ENCODE measurements at places on chromosomes 12 and 14.

DNA sequence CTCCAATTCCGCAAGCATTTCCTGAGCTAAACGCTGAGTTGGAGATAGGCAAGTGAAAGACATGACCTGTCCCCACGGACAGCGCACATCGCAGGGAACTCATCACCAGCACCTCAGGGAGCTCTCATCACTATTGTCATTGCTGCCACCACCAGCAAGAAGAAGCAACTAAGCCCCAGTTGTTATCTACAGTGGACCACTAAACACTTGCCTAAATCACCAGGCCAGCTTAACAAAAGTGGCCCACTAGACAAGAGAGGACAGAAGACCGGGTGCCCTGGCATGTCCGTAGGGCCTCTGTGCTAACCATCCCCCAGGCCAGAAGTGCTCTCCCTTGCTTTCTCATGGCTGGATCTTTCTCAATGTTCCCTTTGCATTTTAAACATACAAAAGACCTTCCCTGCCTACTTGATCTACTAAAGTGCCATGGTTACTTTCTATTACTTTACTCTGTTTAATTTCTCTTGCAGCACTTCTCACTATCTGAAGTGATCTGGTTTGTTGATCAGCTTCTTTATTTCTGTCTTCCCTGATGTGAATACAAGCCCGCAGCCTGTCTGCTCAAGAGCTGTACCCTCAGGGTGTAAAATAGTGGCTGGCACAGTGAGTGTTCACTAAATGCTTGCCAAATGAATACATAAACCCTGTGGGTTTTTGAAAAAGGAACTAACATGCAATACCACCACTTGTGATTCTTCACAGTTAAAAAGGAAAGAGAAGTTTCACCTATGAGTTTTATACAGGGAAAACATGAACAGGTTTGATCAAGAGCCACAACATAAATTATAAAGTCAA lies 60.9 kb upstream of the RFLNA start:
- no peak for DNase-seq

DNA sequence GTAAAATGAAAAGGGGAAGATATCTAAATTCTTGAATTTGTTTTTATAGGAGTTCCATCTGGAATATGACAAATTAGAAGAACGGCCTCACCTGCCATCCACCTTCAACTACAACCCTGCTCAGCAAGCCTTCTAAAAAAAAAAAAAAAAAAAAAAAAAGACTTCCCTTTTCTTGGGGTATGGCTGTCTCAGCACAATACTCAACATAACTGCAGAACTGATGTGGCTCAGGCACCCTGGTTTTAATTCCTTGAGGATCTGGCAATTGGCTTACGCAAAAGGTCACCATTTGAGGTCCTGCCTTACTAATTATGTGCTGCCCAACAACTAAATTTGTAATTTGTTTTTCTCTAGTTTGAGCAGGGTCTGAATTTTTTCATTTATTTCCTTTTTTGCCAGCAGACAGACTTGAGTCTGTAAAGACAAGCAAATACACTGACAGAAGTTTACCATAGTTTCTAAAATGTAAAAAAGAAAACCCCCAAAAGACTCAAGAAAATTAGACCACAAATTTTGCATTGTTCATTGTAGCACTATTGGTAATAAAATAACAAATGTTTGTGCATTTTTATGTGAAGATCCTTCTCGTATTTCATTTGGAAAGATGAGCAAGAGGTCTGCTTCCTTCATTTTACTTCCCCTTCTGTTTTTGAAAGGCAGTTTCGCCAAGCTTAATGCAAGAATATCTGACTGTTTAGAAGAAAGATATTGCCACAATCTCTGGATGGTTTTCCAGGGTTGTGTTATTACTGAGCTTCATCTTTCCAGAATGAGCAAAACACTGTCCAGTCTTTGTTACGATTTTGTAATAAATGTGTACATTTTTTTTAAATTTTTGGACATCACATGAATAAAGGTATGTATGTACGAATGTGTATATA lies 12.1 kb upstream of the KCNMB4 start:
- no peak for DNase-seq

- no peak for DNase-seq
Measured at GRCh38 chr12:42286741-42287140, 39.2 kb downstream of the ZCRB1 start.

DNA sequence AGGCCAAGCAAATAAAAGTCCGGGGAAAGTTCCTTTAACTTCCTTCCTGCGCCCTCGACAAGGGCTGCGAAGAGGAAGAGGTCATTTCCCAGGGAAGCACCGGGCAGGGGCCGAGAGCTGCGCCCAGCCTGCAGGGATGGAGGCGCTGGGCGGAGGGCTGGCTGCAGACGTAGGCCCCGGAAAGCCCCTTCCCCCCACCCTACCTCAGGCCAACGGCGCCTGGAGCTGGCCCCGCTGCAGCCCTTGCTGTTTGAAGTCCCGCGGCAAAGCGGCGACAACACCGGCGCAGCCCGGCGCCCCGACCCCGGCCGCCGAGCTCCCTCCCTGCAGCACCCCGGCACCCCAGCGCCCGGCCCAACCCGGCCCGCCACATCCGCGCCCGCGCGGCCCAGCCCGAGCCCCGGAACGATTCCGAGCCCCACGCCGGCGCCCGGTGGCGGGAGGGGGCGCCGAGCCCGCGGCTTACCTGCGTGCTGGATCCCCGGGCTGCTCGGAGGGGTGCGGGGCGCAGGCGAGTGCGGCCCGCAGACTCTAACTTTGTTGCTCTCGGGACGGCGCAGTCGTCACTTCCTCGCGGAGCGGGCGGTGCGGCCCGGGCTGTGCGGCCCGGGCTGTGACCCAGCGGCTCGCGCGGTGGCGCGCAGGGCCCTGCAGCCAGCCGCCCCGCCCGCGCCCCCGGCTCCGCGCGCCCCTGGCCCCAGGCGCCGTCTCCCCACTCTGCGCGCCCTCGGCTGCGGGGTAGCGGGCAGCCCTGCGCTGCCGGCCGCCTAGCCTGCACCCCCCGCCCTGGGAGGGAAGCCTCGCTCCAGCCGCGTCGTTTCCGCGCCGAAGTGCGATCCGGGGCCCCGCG lies 64.8 kb upstream of the PTGR2 start:
- DNase-seq: peak; percentile 56

DNA sequence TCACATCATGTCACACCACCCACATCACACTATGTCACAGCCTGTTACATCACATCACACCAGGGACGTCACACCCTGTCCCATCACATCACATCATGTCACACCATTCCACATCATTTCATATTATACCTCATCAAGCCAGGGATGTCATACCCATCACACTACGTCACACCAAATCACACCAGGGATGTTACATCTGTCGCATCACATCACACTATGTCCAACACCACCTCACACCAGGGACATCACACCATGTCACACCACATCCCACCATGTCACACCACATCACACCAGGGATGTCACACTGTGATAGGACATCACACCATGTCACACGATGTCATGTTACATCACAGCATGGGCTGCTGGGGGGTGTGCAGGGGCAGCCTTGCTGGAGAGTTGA lies 110.6 kb downstream of the TMEM121 start:
- DNase-seq: no peak

GRCh38 chr12:62732861-62733427 lies 202.0 kb downstream of the PPM1H start:
- peak; percentile 71 for DNase-seq

DNA sequence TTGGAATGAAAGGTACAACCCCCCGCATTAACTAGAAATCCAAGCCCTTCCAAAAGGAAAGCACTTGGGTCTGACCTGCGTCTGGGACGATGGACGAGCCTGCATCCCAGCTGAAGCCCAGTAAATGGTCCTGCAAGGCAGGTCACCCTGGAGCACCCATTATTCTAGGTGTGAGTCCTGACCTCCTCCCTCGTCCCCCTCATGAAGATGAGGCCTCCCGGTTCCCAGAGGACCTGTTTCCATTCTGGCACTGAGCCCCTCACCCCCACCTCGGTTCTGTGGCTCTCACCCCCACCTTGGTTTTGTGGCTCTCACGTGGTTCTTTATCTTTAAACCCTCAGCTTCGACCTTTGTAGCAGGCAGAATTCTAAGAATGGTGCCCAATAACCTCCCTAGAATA lies 7.3 kb downstream of the IFI27 start:
- DNase-seq: no peak

- no peak for DNase-seq
Measured at GRCh38 chr14:49044981-49045380, 541.2 kb downstream of the RPS29 start.

DNA sequence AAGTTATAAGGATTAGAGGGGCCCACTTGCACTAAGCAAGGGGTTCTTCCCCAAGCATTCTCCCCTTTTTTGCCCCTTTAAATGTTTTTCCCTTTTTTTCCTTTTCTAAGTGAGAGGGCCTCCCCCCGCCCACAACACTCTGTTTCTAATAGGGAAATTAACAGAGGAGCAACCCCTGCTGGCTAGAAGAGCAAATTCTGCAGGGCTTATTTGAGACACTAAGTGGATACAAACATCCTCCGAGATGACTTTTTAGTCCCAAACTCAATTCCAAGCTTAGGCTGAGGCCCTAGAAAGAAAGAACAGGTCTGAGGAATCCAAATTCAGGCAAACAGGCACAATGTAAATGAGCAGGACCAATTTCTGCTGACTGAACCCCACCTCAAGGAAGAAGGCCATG lies 138.9 kb downstream of the GPR65 start:
- DNase-seq: no peak

- peak; percentile 74 for DNase-seq
Measured at GRCh38 chr12:29053567-29053966, 95.5 kb upstream of the FAR2 start.

- DNase-seq: no peak
Measured at GRCh38 chr14:64705381-64706118, 1.3 kb downstream of the PLEKHG3 start.

DNA sequence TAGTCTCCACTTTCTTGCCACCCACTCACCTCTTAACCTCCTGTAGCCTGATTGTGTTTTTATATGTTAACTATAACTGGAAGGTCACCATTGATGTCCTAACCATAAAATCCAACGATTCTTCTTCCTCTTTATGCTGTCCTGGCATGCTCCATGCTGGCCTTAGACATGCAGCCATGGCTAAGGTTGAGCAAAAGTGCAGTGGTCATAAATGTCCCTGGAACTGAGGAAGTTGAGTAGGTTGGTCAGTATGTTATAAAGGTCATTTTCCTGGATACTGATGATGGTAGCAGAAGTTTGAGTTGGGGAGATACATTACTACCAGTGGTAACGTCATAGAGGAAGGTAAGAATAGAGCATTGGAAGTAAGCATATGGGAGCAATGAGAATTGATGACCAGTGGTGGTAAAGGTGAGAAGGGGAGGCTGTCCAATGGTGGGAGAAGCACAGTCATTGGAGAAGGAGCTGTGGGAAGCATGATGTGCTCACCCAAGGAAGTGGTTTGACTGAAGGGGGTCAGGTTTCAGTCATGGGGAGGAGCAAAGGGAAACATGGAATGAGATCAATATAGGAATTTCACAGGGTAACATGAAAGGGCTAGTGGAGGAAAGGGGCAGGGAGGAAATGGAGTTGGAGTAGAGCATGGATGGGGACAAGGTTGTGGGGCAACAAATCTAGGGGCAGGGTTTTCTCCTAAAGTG lies 240.8 kb downstream of the DACT1 start:
- DNase-seq: peak; percentile 41

GRCh38 chr14:73738518-73739173 lies 24.5 kb upstream of the PNMA1 start:
- DNase-seq: no peak

DNA sequence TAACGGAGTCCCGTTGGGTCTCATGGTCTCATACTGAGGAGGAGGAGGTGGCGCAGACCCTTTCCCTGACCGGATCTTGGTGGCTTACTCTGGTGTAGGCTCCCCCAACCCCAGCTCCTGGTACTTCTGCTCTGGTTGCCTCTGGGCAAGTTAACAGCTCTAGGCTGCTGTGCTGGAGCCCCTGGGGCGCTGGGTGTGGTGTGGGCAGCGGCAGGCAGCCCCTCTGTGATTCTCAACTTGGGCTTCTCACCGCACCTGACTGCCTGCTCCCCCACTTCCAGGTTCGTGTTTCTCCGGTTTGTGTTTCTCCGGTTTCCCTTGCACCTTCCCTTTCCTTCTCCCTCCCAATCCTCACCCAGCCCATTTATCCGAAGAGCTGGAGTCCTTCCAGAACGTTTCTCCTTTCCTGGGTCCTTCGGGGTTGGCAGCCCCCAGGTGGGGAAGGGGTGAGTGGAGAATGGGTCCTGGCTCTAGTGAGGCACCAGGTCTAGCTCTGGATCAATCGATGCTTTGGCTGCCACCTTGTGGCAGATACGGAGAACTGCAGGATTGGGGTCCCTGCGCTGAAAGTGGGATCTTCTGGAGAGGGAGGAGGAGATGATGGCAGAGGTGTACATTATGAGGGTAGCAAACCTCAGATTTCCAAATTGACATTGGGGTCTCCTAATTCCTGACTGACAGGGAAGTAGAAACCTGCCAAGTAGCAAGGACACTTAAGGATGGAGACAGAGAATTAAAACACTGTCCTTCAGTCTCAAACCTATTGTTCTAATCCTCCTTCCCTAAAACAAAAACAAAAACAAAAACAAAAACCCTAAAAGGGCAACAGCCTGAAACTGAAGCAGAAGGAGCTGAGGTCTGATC lies 8.3 kb downstream of the CISTR start:
- peak; percentile 85 for DNase-seq

DNA sequence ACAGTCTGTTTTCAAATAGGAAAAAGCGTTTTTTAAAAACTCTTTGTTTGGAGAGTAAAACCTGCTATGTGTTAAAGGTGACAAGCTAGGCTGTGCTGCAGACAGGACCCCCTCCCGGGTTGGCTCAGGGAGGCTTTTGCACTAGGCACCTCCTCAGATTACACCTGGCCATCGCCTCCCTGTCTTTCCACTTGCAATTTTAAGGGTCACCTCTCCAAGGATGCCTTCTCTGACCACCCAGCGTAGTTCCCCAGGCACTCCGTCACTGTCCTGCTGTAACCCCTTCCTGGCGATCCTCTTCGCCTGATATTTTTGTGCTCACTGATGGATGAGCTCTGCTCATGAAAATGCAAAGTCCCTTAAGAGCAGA lies 80.7 kb downstream of the NTF3 start:
- DNase-seq: no peak

- DNase-seq: no peak
Measured at GRCh38 chr12:48164451-48164850, 7.1 kb upstream of the ASB8 start.

DNA sequence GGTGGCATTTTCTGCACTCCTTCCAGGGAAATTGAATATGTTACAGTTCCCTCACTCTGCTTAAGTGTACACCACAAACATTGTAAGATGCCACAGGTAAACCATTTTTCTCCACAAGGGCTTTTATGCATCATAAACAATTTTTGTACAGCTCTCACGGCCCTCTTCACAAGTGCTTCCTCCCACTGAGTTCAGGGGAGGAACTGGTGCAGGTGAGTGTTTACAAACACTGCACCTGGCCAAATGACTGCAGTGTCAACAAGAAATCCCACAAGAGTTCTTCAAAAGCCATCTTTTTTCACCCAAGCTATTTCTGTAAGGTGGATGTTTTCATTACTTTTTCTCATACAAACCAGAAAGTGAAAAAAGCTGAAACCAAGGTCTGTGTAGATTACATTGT lies 973.2 kb downstream of the AACS start:
- no peak for DNase-seq

Measured in PC-3 (cell line).